ENCODE measurements at places on chromosomes 4 and X.

- DNase-seq = no peak
These were observed 389.2 kb upstream of the TENM3 start for GRCh38 chr4:181853881-181854511.

DNA sequence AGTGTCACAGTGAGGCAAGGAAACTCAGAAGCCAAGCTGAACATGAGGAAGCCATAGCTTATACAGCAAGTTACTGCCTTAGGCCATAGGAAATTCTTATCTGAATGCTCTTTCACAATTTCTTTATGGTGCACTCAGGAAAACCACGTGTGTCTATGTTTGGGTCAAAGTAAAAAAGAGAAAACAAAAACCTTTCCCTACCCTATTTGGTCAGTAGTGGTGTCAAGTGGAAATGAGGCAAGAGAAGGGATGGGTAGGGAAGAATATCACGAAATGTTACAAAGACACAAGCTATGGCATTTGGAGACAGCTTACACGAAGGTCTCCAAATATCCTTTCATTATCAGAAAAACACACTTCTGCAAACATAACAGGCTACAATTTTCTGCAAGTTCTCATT lies 83.4 kb upstream of the INPP4B start:
- no peak for DNase-seq

- DNase-seq = no peak
These were observed 268.6 kb upstream of the IGFBP7 start for GRCh38 chr4:57378766-57379165.

GRCh38 chrX:16946971-16947562 lies 609 bp downstream of the REPS2 start:
- DNase-seq = no peak

DNA sequence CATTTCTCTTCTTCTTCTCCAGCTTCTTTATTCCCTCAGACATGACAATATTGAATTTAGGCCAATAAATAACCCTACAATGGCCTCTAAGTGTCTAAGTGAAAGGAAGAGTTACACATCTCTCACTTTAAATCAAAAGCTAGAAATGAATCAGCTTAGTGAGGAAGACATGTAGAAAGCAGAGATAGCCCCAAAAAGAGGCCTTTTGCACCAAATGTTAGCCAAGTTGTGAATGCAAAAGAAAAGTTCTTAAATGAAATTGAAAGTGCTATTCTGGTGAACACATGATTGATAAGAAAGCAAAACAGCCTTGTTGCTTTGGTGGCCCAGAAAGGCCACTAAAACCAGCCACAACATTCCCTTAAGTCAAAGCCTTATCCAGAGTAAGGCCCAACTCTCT lies 146.2 kb upstream of the HHIP start:
- no peak for DNase-seq

DNA sequence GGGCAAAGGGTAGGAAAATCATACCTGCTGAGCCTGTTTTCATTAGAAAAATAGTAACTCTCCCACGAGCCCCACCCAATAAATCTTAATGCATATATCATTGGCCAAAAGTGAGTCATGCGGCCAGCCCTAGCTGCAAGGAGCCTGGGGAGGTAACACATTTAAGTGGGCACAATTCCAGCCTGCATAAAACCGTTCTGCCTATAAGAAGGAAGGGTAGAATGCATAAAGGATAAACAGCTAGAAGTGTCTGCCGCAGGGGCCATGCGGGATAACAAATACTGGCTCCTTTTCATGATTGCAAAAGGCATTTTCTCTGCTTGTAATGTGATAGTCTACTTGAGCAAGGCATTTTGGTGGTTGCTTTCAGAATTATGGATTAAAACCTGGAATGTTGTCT lies 37.1 kb downstream of the EFHC2 start:
- DNase-seq = no peak

DNA sequence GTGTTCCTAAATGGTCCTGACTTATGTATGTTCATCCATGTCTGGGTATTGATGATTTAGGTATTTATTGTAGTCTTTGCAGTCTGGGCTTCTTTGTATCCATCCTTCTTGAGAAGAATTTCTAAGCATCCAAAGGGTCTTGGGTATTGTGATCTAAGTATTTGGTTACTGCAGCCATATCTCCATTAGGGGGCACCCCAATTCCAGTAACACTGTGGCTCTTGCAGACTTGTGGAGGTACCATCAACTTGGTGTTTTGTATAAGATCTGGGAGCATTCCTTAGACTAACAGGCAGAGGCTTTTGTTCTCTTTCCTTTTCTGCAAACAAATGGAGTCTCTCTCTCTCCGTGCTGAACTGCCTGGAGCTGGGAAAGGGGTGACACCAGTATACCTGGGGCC lies 113.7 kb upstream of the NEXMIF start:
- DNase-seq = peak; percentile 19

GRCh38 chr4:177405508-177405907 lies 36.7 kb downstream of the AGA start:
- no peak for DNase-seq

- no peak for DNase-seq
These were observed 102.7 kb downstream of the SEL1L3 start for GRCh38 chr4:25760048-25760447.

GRCh38 chr4:136818811-136819330 lies 713.4 kb downstream of the PCDH18 start:
- peak; percentile 37 for DNase-seq

GRCh38 chrX:42944381-42944998 lies 166.5 kb upstream of the PPP1R2C start:
- DNase-seq = no peak

GRCh38 chr4:133147921-133148689 lies 989 bp upstream of the PCDH10 start:
- peak; percentile 73 for DNase-seq

GRCh38 chrX:39950018-39950688 lies 147.6 kb downstream of the BCOR start:
- peak; percentile 33 for DNase-seq

- no peak for DNase-seq
These were observed 80.6 kb downstream of the VCX2 start for GRCh38 chrX:8090482-8090881.
